ENCODE measurements at places on chromosomes 1 and 21.
A peak's percentile ranks its signal among the peaks of the same experiment; 100 is the strongest.

DNA sequence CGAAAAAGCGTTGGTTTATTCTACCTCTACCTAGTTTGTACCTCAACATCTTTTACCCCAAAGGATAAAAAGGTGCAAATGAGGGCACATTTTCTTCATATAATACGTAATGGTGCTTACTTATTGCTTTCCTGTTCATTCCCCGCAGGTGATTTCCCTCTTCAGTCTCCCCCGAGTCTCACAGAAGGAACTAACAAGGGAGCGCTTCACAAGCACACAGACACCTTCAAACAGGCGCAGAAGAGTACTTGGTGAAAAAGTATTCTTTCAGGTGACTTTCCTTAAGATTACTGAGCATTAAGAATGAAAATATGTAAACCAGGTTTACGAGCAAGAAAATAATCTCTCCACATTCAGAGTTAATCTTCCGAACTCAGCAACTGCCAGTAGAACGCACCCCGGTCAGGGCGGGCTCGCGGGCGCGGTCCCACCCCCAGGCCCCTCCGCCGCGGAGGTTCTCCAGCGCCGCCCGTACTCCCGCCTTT, 511 bp upstream of the RABGAP1L start:
- DNase-seq: no peak

GRCh38 chr1:244011786-244012185, 39.3 kb upstream of the ZBTB18 start:
- DNase-seq: no peak

GRCh38 chr1:86101616-86102015, 55.0 kb downstream of the COL24A1 start:
- DNase-seq: no peak

- no peak for DNase-seq
Observed at GRCh38 chr1:93200086-93200620, 19.6 kb downstream of the CCDC18 start.

GRCh38 chr21:43956670-43957035, 55.5 kb upstream of the TRAPPC10 start:
- DNase-seq: no peak

- DNase-seq: no peak
Observed at GRCh38 chr1:31434101-31434871, 21.3 kb downstream of the SERINC2 start.

- no peak for DNase-seq
Observed at GRCh38 chr1:206470692-206471414, 577 bp downstream of the IKBKE start.

- no peak for DNase-seq
Observed at GRCh38 chr21:25461725-25462124, 145.6 kb downstream of the MRPL39 start.

DNA sequence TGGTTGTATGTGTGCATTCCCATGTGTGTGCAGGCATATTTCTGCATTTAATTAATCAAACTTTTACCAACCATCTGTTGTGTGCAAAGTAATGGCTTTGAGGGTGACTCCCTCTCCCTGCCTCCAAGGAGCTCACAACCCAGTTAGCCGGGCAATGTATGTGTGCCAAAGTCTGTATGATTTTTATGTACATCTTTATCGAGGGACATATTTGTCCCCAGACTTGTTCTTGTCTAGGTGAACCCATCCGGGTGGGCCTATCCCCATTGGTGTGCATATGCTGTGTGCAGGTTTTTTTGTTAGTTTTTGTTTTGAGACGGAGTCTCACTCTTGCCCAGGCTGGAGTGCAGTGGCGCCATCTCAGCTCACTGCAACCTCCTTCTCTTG, 1.8 kb downstream of the SYTL1 start:
- DNase-seq: no peak

- no peak for DNase-seq
Observed at GRCh38 chr21:38383411-38384237, 114.7 kb downstream of the ERG start.

GRCh38 chr21:33055991-33056390, 13.9 kb upstream of the OLIG1 start:
- DNase-seq: no peak

GRCh38 chr1:232207073-232207866, 422.7 kb downstream of the SIPA1L2 start:
- no peak for DNase-seq

DNA sequence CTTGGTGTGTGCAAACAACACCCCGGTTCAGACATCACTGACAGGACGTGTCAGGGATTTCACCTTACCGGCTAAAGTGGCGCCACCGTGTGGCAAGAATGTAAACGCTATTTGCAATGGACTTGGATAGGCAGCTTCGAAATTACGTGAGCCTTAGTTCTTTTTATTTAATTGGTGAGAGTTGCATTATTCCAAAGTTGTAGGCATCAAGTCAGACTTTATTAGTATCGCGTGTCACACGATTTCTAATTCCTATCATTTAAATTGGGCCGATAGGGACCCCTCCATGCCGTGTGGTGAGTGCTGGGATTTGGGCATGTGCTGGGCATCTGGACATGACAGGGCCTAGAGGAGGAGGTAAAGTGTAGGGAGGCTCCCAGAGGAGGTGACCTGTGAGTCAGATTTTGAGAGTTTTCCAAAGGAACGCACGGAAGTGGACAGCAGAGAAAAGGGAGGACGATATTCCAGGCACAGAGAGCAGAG, 14.5 kb upstream of the CPT2 start:
- peak; percentile 88 for DNase-seq

DNA sequence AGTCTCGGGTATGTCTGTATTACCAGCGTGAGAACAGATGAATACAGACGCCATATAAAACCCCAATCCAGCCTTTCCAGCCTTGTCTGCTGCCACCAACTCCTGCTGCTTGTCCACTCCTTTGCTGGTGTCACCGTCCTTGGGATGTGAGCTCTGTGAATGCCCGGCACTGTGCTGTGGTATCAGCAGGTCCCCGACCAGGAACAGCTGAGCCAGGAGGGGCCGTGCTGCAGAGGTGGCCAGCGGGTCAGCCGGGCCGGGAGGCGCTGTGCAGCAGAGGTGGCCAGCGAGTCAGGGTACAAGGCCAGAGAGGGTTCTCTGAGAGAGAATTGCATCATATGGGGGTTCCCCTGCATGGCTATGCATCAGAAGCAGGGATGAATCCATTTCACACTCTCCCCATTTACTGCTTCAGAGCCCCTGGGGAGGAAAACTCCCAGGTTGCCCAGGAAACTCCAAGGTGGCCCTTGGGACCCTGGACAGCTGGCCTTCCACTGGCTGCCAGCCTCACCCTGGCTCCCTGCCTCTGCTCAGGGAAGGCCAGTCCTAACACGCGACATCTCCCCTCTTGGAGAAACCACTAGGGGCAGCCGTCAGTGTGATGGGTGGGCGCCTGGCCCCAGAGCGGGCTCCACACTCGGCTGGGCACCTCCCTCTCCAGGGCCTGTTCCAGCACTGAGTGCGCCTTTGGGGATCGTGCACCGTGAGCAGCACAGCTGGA, 122.4 kb upstream of the COL6A1 start:
- no peak for DNase-seq

- no peak for DNase-seq
Observed at GRCh38 chr1:247451388-247452010, 6.4 kb downstream of the OR2B11 start.

- DNase-seq: no peak
Observed at GRCh38 chr1:92563457-92564216, 76.9 kb upstream of the GFI1 start.

DNA sequence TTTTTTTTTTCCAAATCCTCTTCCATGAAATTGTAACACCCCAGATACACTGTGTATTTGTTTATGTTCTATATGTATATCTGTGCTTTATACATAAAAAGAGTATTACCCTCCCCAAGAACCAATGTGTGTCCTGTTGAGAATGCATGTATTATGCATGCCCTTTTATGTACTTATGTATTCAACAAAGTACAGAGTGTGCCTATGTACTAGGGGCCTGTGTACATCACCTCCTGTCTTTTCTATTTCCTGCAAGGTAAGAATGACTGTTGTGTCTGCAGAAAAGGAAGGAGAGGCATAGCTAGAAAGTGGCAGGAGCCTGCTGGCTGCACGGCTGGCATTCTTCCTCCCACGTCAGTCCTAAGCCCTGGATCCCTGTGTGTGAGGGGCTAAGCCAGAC, 7.0 kb downstream of the TMEM61 start:
- DNase-seq: no peak

- DNase-seq: no peak
Observed at GRCh38 chr1:170618421-170618820, 45.5 kb upstream of the PRRX1 start.

- DNase-seq: no peak
Observed at GRCh38 chr21:46325073-46325912, 1.3 kb downstream of the PCNT start.

GRCh38 chr21:34983680-34984086, 65.4 kb downstream of the RUNX1 start:
- no peak for DNase-seq

- DNase-seq: no peak
Observed at GRCh38 chr21:31583498-31583897, 76.0 kb upstream of the SOD1 start.

- no peak for DNase-seq
Observed at GRCh38 chr21:38628349-38628748, 130.1 kb upstream of the ERG start.

GRCh38 chr1:16398371-16398953, 31.4 kb downstream of the SZRD1 start:
- no peak for DNase-seq

DNA sequence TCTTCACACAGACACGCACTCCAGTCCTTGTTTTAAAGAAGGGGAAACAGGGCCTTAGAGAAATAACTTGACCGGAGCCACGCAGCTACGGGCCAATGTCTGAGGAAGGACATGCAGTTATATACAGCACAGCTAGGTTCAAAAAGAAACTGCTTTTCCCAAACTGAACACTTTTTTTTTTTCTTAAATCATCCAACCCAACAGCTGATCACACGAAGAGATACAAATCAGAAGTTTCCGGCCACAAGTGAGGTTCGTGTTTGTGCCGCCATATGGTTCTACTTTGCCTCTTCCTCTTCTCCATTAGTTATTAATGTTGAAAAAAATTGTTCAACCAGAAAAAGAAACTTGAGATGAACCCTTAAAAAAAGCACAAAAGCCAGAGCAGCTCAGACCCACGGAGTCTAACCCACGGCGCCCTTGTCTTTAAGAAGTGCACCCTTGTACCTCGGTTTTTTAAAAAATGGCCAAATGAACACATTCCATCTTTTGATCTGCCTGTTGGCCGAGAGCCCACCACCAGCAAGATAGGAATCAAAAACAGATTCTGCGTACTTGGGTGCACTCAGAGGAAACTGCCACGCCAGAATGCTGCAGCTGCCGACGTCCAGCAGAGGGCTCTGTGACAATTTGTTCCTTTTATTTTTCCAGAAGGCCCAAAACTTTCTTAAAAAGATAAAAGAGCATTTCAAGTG, 78.9 kb downstream of the SLC66A1 start:
- peak; percentile 58 for DNase-seq

GRCh38 chr1:54256522-54257345, 56.8 kb downstream of the MRPL37 start:
- no peak for DNase-seq

DNA sequence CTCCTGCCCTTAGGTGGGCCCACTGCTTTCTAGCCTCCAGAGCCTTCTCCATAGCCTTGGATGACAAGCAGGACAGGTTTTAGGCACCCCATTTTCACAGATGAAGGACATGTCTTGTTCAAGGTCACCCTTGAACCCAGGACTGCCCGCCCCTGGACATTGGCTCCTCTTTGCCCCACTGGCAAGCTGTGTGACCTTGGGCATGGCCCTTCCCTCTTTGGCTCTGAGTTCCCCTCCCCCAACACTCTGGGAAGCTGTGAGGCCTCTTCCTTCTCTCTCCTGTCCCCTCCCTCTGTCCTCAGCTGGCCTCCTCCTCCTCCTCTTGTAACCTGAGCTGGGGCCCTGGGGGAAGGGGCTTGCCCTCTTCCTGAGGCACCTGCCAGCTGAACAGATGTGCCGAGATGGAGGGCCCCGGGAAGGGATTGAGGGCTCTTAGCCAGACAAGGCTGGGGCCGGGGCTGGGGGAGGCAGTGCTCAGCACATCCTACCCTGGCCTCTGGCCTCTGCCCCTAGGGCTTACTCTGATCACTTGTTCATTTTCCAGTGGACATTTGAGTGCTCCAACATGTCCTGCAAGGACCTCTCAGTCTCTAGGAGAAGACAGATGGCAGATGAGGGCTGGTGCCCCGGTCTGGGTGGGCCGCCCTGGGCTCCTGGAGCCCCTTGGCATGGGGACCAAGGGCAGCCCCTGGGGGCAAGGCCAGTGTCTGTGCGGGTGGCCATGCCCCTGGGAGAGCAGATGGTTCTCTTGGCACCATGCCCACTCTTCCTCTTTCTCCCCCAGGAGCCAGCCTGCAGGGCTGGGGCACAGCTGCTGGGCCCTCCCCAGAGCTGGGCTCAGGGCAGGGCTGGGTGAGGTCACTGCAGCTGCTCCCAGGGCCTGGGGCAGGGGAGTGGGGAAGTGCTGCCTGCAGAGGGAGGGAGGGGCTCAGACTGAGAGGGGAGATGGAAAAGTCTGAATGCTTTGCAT, 10.7 kb downstream of the FOXO6 start:
- peak; percentile 18 for DNase-seq

DNA sequence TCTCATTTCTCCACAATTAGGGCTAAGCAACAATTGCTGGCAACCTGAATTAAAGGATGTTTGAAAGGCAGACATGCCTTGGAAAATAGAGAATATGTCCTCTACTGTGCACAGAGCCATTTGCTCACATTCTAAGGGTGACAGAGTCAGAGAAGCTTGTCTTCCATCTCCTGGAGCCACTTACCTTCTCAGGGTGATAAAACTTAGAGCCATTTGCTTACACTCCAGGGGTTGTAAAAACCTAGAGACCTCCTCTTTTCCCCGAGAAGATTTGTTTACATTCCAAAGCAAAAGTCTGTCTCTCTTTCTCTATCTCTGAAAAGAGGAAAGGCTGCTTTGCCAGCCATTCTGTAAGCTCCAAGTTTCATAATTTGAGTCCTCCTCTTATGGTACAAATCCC, 61.3 kb downstream of the LBR start:
- no peak for DNase-seq

DNA sequence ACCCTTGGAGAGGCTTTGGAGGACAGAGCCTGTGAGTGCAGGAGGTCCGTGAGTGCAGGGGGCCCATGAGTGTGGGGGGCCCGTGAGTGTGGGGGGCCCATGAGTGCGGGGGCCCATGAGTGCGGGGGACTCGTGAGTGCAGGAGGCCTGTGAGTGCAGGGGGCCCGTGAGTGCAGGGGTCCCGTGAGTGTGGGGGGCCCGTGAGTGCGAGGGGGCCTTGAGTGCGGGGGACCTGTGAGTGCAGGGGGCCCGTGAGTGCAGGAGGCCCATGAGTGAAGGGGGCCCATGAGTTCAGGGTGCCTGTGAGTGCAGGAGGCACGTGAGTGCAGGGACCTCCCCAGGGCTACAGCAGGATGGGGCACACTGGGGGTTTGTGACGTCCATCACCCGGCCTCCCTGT, 108.3 kb upstream of the TTC34 start:
- no peak for DNase-seq

Measured in tibial nerve (tissue), 4 donors.